ENCODE measurements at places on chromosomes 6 and 20.
A peak's percentile ranks its signal among the peaks of the same experiment; 100 is the strongest.

DNA sequence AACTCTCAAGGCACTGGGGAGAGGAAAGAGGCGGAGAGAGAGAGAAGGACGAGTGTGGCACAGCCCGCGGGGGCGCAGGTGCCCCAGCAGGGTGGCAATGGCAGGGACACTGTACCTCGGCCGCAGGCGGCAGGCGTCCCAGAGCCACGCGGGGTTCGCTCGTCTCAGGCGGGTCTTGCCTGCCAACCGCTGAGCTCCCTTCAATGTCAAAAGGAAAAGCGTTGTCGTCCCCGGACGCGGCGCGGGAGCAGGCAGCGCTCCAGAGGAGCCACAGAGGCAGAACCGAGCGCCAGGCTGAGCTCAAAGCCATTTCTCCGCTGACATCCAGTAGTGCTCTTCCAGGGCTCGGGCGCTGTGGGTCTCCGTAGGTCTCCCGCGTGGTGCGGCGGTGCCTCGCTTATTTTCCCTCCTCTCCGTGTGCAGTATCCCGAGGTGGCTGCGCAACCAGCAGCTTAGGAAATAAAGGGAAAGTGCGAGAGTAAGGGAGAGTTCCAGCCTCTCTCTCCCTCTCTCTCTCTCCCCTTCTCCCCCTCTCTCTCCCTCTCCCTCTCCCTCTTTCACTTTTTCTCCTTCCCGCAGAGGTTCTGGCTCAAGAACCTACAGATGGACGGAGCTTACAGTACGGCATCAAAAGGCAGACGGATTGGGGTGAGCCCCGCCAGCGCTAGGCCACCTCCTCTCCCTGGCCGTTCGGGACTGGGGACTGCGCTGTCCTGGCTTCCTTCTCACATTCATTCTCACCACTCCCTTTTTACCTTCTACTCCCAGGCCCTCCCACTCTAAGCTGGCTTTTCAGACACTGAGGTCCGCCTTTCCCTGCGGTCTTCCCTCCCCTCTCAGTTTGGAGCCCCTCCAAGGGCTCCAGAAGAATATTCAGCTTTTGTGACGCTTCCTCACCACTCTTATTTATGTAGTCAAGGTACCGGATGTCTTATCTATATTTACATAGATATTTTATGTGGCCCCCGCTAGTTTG lies at the start of gene LAMA4:
Gene LAMA4, minus strand, starts transcription at position 727 of the 976 bp plus-strand sequence. Its CDS starts 417 bp downstream, at position 310.
- DNase-seq: no peak

DNA sequence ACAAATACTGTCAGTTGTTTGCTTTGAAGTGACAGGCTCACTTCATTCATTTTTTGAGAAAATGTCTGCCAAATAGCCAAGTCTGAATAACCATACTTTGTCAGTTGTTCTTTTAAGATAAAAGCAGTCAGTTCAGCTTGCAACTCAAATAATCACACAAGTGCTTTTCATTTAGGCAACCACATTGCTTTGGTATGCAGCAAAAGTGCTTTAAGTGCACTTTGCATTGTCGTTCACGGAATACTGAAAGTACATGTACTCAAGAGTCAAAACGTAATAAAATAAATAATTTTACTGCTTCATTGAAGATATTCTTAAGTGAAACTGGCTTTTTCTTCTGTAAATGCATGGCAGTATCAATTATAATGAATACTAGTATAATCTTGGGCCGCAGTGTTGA lies 107.2 kb downstream of the MMS22L start:
- DNase-seq: no peak

- DNase-seq: no peak
Observed at GRCh38 chr6:5677219-5678000, 329.3 kb downstream of the NRN1 start.

- no peak for DNase-seq
Observed at GRCh38 chr6:107538856-107539387, 49.0 kb downstream of the SOBP start.

- no peak for DNase-seq
Observed at GRCh38 chr6:37785663-37786270, 33.8 kb upstream of the ZFAND3 start.

GRCh38 chr6:77339926-77340325 lies 123.4 kb downstream of the HTR1B start:
- DNase-seq: no peak

DNA sequence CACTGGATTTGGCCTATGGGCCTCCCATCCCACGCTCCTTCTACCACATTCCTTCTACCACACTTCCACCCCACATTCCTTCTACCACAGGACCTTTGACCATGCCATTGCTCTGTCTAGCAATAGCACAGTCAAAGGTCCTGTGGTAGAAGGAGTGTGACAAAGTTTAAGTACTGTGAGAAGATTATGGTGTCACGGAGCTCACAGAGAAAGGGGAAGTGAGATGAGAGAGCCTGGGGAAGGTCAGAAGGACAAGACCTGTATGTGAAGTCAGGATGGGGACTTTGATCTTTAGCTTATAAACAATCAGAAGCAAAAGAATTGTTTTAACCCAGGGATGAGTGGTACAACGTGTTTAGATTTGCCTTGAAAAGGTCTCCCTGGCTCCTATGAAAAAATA lies 568.2 kb upstream of the CHD6 start:
- no peak for DNase-seq

GRCh38 chr6:33963136-33963750 lies 159.4 kb upstream of the MLN start:
- DNase-seq: no peak

DNA sequence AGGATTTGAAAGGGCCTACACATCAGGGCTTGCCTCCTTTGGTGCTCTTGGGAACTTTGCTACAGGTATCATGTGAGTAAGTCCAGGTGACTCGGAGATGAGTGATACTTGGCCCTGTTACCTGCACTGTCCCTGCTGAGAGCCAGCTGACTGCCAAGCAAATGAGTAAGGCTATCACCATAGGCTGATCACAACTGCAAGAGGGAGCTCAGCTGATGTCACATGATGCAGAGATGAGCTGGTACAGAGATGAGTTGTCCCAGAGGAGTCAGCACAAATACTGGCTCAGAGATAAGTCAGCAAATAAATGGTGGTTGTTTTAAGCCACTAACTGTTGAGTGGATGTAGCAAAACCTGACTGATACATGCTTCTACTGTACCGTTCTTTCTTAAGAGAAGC lies 41.4 kb downstream of the LAMP5 start:
- DNase-seq: no peak

GRCh38 chr6:131937226-131937625 lies 13.9 kb downstream of the CCN2 start:
- DNase-seq: peak; percentile 61

GRCh38 chr6:33935439-33936080 lies 131.8 kb upstream of the MLN start:
- no peak for DNase-seq

DNA sequence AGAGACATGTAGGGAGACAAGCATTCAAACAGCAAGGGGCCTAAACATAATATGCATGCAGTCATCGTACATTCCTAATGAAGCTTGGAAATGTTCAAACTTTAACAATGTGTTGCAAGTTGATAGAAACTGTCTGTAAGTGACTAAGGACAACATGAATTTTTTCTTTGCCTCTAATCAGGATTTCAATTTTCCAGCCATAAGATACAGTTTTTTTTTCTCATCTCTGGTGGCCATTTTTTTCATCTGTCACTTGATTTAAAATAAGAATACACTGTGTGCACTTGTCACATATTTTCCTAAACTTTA lies 22.2 kb upstream of the MTRF1L start:
- no peak for DNase-seq

GRCh38 chr6:3911614-3912336 lies 62.6 kb downstream of the FAM50B start:
- DNase-seq: no peak

DNA sequence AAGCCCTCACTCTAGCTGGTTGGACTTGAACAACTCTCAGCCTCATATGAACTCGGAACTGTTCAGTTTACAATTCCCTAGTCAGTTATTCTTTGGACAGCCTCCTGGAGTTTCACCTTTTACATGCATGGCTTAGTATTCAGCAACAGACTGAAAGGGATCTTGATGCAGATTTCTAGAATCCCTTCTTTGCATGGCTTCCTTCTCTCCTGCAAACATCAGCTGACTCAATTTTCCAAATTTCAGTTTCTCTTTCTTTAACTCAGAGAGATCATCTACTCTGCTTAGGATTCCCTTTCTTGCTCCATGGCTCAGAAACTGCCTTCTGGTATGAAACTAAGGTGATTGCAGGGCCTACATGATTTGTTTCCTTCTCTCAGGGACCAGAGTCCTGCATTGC lies 99.6 kb downstream of the CEP57L1 start:
- no peak for DNase-seq

GRCh38 chr6:169741344-169741743 lies 10.0 kb downstream of the DYNLT2 start:
- DNase-seq: no peak

DNA sequence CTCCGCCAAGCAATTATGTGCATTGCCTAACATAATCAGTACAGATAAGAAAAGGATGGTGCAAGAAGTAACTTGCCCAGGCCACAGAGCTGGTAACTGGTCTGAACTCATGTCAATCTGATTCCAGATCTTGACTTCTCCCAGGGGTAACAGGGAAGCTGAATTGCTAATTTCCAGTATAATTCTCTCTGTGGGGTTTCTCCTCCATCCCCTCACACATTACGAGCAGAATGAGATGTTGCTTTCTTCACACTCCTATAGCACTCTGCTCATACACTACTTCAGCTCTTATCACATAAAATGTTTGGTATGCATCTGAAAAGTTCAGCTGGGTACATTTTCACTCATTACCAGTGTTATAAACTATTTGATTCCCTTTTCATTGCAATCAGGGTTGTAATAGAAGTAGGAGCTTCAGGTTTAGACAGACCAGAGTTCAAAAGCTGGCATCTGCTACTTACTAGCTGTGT lies 24.0 kb upstream of the LRRC1 start:
- no peak for DNase-seq

- no peak for DNase-seq
Observed at GRCh38 chr6:35077713-35078105, 63.4 kb downstream of the TCP11 start.

DNA sequence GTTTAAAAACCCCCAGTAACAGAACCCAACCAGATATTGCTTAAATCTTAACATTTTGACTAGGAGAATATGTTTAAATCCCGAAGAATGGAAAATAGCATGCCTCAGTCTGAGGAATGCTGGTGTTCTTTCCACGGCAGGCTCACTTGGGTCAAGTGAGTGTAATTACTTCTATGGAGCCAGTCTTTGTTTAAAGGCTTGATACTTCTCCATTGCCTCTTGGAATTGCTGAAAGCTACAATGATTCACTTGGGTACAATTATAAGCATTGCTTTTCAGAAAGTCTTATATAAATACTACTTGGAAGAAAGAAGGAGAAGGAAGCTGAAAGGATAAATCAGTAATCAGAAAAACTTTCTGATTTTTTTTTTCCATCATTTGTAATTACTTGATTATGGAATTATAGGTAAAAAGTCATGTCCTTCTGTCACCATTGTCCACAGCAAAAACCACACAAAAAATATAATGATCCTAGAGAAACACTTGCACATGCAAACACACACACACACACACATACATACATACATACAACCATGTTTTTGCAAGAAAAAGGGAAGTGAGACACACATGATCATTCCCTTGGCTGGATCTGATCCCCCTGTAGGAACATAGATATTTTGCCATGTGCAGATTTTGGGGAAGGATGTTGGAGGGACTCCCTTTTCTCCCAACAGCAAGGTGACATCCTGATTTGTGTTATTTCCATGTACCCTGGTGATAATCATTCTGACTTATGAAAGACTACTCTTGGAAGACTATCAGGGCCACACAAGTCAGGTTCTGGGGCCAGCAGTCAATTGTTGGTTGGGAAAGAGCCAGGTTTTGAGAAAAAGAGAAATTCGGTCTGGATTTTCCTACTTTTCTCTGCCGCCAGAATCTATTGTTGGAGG lies 396.0 kb upstream of the BTBD3 start:
- no peak for DNase-seq

GRCh38 chr6:17058550-17058949 lies 43.3 kb upstream of the STMND1 start:
- DNase-seq: no peak

- DNase-seq: no peak
Observed at GRCh38 chr6:44470115-44470464, 82.6 kb downstream of the CDC5L start.

- no peak for DNase-seq
Observed at GRCh38 chr6:160227038-160227768, 31.4 kb downstream of the SLC22A2 start.

GRCh38 chr20:20864351-20865096 lies 152.1 kb upstream of the RALGAPA2 start:
- DNase-seq: no peak

DNA sequence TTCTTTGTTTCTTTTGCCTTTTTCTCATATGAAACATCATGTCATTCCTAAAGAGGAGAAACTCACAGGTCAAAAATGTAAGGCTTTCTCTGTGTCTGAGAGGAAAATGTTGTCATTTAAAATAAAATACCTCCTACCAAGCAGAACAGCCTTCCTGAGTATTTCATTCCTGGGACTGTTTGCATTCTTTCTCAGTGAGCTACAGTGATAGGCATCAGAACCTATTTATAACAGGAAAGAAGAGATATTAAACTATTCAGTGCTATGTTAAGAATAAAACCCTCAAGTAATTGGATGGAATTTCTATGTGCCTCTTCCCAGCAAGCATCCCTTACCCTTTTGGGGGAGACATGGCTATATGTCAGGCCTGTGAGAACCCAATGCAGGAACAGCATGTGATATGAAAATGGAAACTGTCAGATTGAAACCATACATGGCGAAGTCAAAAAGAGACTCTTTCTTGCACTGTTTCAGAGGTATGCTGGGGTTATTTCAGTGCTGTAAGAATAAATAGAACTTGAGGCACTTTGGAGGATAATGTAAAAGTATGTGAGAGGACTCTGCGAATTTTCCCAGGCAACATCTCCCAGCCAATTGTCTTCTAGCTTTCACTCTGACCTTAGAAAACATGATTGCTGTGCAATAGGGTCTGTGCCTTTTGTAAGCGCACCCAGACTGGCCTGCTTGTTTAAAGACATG lies 133.8 kb upstream of the CCN2 start:
- no peak for DNase-seq

- DNase-seq: no peak
Observed at GRCh38 chr6:35401514-35401913, 50.6 kb upstream of the FANCE start.

DNA sequence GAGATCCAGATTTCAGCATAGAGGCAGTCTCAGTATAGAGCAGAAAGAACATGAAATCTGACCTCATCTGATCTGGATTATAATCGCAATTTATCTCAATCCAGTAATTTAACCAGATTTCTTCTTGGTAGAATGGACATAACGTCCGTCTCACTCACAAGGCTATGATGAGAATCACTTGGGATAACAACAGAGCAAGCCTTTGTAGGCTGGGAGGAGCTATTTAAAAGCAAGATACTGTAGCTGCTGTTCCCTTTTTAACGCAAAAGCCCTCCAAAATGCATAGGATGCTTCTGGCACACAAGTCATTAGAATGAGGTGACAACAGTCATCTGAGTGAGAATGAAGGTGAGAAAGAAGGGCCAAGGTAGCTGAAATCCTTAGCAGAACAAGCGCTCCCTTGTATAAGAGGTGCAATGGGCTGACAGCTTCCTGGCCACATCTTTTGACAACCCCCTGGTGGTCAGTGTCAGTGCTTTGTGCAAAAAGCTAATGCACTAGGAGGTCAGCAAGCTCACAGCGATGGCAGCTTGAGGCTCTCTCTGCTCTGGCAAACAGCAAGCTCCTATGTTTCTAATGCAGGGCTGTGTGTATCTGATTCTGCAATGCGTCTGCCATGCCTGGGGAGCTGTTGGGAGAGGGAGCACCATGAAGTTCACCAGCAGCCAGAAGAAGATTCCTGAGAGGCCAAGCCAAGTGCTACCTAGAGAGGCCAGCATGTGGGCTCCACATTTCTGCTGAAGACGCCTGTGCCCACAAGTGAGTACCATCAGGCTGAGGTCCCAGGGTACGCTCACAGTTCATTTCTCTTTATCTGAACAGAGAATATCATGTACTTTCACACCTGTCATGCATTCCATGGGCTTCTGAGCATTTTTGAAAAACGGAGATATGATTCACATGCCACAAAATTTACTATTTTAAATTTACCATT lies 16.2 kb downstream of the METTL24 start:
- no peak for DNase-seq

All from tibial nerve (tissue), 4 donors.